Inflammatory macrophage treated with lipopolysaccharide for 1 hour (primary cell): ENCODE measurements at places on chromosomes 2 and 18.

GRCh38 chr2:120579916-120580685 lies 155.6 kb upstream of the GLI2 start:
- DNase-seq: no peak

DNA sequence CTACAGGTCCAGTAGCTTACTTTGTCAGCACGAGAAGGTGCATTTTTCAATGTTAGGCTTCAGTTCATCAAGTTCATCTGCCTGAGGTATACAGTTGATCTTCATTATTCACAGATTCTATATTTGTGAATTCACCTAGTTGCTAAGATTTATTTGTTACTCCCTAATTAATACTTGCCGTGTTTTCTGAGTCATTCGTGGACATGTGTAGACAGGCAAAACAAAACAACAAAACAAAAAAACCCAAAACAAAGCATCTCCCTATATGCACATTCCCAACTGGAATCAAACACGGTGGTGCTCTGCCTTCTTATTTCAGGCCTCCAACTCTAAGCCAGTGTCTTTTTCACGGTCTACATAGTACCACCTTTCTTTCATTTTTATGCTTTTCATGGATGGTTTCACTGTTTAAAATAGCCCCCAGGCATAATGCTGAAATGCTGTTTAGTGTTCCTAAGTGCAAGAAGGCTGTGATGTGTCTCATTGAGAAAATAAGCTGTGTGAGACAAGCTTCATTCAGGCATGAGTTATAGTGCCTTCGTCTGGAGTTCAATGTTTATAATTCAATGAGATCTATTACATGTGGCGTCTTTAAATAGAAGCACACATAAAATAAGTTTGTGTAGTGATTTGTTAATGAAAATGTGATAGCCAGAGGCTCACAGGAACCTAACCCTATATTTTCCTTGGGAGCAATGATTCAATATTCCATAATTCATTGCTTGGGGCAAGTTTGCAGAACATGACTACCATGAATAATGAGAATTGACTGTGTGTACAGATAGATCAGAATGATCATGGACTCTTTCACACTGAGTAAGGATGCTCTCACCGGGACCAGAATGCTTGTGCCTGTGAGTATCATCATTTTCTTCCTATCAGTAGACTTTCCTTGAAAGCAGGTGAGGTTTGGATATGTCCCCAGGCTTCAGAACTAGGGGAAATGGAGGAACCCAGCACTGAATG lies 24.6 kb downstream of the ITGB6 start:
- DNase-seq: no peak

DNA sequence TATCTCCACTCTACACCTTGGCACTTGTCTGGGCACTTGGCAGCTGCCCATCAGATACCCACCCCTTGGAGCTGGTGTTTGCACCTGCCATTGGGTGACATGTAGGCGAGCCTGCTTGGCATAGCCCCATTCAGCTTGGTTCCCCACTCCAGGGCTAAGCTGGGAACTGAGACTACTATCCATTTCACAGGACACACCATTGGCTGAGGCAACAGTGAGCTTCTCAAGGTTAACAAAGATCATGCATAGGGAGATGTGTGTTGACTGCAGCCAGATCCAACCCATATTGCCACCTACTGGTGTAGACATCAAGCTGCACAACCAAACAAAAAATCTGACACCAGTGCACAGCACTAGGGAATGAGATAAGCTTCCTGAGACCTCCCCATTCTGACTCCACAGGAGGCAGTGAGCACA lies 1389.8 kb upstream of the TMEFF2 start:
- DNase-seq: peak; percentile 27

DNA sequence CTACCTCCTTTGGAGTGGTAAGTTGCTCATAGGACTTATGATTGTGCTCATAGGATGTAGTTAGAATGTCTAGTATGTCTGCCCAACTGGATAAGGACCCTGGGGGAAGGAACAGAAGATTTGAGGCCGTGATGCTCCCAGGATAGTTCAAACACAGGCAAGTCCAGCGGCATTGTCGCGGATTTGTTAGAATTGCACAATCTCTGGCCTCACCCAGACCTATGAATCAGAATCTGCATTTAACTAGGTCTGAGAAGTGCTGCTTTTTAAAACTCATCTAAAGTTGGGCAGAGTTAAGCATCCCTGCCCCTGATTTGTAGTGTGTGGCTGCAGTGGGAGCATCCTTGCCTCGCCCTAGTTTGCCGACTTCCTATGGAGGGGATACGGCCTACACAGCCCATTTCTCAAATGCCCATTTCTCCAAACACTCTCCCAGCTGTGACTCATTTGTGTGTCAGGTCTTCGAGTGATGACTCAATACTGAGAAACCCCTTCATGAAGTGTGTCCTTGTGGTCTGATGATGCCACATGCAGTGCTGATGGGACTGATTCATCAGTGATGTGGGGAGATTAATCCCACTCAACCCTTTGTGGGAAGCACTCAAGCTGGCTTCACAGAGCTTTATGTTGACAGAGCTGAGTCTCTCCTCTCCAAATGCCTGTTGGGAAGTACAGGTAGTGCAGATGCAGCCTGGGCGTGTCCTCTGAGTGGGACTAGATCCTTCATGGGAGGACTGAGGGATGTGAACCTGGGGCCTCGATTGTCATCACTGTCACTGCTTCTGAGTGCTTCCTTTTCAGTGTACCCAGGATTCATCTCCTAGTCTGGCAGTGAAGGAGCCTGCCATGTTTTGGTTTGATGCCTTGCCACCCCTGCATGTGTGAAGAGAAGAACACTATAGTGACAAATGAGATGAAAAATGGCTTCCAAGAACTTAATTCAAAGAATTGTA lies 18.7 kb downstream of the SMIM21 start:
- DNase-seq: peak; percentile 16

DNA sequence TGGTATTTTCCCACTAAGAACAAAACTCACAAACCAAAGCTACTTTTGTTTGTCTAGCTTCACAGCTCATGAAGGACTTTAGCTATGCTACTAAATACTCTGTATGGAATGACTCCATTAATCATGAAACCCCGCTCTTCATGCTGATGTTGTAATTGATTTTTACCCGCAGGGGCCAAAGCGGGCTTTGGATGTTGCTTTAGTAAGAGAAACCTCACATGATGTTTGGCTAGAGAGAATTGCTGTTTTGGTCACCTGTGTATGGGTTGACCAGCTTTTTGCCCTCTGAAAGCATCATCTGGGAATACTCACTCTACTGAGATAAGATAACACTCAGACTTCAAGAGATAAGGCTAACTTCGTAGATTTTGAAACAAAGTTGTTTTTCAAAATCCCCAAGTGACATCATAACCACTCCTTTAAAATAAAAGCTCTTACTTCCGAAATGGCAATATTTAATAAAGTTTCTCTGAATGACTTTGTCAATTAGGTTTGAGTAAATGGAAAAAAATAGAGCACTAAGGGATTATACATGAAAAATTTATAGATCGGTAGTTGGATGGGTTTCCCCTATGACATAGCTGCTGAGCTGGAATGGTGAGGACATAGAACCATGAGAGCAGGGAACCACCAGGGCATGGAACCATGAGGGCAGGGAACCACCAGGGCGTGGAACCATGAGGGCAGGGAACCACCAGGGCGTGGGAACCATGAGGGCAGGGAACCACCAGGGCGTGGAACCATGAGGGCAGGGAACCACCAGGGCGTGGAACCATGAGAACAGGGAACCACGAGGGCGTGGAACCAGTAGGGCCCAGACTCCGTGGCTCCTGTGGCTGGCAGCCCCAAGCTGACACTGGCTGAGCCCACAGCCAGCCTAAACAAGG lies 31.9 kb downstream of the ACKR3 start:
- DNase-seq: peak; percentile 22

DNA sequence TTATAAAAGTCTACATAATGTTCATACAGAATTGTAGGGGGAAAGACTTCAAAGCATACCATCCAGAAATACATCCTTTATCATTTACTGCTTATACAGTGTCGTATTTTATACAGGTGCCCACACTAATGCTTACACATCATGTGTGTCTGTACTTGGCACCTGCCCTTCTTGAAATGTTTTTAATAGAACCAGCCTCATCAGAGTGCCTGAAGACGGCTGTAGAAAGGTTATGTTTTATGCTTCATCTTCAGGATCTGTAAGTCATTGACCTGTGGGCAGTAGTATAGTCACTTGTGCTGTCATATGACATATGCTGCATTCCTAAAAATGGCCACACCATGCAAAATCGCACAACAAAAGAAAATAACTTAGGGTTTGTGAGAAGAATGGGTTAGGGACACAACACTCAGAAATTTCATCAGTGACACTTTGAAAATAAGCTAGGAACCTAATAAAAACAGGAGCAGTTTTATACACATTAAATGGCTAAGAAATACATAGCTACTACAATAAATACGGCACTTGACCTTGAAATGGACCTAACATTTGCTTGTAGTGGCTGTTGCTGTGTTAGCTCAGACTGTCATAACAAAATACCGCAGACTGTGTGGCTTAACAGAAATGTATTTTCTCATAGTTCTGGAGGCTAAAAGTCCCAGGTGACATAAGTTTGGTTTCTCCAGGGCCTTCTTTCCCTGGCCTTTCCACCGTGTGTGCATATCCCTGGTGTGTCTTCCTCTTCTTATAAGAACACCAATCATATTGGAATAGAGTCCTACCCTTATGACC lies 112.6 kb downstream of the CERS6 start:
- peak; percentile 76 for DNase-seq

DNA sequence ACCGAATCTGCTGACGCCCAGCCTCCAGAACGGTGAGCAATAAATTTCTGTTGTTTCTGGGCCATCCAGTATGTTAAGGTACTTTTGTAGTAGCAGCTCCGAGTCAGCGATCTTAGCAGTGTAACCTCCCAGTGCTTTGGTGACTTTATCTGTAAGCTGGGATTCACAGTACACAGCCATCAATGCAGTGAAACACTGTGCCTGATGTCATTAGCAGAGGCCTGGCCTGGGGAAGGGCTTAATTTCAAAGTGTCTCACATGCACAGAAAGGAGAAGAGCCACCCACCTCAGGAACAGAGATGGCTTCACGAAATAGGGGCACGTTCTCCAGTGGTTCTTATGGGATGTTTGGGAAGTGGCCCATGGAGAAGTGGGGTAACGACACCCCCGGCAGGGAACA lies 281.2 kb downstream of the PHLPP1 start:
- DNase-seq: no peak

DNA sequence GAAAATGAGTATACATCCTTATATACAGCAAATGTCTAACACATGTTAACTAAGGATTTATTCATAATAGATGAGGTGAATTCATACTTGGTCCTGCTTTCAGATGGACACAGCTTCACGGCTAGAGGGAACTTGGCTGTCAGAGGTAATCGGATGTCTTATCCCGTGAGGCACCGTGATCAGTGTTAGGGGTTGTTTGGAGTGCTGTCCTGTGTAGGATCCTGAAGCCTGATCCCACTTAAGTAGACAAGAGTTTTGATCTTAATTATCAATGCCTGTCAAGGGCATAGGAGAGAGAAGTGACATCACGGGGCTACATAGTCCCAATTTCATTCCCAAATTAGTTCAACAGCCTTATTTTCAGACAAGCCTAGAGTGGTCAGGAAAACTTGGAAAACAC lies 204.6 kb downstream of the RNF144A start:
- no peak for DNase-seq

DNA sequence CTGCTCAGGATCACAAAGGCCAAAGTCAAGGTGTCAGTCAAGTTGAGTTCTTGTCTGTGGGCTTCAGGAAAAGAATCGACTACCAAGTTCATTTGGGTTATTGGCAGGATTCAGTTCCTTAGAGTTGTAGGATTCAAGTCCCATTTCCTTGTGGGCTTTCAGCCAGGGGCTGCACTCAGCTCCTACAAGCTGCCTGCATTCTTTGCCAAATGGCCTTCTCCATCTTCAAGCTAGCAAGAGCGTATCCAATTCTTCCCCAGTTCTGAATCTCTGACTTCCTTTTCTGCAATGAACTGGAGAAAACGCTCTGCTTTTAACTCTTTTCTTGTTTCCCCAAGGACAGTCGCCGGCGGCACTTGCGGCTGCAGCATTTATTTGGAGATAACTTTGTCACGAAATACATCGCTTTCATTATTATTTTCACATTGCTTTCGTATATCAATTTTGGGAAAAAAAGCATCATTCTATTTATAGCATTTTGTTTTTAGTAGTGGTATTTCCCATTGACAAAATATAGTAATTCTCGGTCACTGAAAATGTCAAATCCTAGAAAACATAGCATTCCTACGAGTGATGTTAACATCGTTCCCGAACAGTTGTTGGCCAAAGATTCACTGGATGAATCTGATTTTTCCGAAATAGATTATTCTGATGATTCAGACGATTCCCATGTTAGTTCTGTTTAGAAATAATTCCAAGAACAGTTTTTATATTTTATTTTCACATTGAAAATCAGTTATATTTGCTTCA lies 59.6 kb upstream of the SERPINE2 start:
- no peak for DNase-seq

DNA sequence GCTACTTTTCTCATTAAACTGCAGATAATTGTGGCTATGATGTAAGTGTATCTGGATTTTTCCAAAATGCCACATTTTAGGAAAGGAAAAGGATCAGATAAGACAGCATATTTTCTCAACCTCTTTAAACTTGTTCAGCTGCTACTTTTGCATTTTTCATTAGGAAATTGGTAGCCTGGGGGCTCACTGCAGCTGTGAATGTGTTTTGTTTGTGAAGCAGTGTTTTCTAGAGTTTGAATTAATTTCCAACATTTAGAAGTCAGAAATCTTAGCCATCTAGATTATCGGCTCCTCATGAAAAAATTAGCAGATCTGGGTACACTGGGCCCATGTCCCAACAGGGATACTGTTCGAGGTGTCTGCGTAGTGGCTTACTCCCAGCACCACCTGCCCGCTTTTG lies 56.3 kb upstream of the ZDBF2 start:
- DNase-seq: no peak

- no peak for DNase-seq
Measured at GRCh38 chr2:170930991-170931266, 1.9 kb downstream of the GORASP2 start.
